ENCODE measurements at places on chromosomes 13 and 19. TPM values are rescaled to one million over a fixed set of nuclear protein-coding genes. Genes with fewer than 3 reads are reported as not detected.

GRCh38 chr13:96785986-96786385 is 208.3 kb downstream of the OXGR1 start:
- DNase-seq: no peak

Gene OVOL3
- not detected for total RNA-seq

DNA sequence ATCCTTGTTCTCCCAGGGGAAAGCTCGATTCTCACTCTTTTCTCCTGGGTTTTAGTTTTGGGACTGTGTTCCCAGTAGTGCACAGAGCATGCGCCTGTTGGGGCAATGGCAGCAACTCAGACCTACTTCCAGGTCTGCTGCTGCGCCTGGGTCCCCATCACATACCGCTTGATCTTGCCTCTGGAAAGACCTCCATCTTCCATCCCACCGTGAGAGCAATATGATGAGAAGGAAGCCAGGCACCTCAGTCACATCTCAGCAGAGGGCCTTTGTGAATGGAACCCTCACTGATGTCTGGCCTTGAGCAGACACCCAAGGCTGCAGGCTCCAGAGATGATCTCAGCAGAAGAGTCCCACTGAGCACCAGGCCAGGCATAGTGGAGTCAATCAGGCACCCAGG is 176.8 kb upstream of the ZNF507 start:
- no peak for DNase-seq

DNA sequence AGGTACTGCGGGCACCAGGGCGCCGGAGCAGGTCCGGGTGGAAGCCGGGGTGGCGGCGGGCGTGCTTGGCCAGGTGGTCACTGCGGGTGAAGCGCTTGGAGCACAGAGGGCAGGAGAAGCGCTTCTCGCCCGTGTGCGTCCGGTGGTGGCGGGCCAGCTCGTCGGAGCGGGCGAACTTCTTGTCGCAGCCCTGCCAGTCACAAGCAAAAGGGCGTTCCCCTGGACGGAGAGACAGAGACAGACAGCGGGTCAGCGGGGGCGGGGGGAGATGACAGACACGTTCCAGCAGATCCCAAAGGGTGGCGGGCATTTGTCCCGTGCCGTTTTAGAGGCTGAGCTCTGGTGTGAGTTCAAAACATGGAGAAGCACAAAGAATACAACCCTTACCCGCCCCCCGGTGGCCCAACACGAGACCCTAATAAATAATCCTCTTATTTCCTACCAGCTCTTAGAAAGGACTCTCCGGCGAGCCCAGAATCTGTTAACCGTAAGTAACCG is 6.3 kb upstream of the REXO1 start:
- DNase-seq: no peak

DNA sequence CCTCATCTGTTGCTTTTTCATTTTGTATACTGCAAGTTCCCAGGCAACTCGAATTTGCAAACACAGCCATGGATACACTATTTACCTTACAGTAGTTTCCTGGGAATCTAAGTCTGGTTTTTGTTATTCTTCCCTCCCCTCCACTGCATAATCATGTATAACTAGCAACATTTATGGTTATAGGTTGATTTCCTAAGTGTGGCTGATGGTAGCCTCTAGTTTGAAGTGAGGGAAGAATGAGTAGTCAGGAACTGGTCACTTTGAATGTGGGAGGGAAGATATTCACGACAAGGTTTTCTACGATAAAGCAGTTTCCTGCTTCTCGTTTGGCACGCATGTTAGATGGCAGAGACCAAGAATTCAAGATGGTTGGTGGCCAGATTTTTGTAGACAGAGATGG is at the start of gene KCNRG:
Gene KCNRG (plus strand): TSS at position 187 of the 400 bp plus-strand sequence. CDS start 50 bp downstream, at position 237.
- DNase-seq: no peak

- peak; percentile 30 for DNase-seq
Observed at GRCh38 chr13:92727118-92727517, 499.5 kb upstream of the GPC6 start.

GRCh38 chr19:44697670-44698034 is 1.3 kb upstream of the CEACAM16 start:
- no peak for DNase-seq

DNA sequence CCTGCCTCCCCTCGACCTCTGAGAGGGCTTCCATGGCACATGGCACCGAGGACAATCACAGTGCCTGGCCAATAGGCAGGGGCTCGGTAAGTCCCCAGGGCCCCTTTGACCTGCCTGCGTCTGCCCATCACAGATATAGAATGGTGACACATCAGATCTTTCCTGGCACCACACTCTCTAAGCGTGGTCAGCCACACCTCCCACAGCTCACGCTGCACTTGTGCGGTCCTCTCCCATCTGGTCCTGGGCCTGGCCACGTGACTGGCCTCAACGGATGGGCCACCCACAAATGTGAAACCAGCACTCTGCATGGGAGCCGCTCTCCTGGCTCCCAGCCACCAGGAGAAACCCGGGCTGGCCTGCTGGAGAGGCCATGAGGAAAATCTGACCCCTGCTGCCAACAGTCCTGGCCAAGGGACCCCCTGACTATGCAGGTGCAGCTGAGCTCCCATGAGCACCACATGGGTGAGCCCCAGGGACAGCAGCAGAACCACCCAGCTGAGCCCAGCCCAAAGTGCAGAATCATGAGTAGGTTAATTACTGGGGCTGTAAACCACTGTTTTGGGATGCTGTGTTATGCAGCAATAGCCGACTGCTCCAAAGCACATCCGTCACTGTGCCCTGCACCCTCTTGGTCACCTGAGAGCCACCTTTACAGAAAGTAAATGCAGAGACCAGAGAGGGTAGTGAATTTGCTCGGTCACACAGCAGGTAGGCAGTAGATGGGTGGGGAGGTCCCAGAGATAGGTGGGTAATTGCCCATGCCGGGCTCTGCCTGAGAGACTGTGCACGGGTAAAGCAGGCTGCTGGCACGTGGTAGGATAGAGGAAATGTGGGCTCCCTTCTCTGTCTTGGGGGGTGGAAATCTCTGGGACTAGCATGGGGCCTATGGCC is 9.7 kb upstream of the MEF2B start:
- DNase-seq: no peak

- DNase-seq: no peak
Observed at GRCh38 chr19:2863816-2864215, 3.3 kb upstream of the ZNF556 start.

Gene ZNF577
- 16.3 TPM for total RNA-seq

- DNase-seq: no peak
Observed at GRCh38 chr13:38090913-38091312, 221.3 kb upstream of the TRPC4 start.

Measured in skin of body (tissue), 3 donors.